ENCODE measurements at places on chromosomes 12 and 14.

DNA sequence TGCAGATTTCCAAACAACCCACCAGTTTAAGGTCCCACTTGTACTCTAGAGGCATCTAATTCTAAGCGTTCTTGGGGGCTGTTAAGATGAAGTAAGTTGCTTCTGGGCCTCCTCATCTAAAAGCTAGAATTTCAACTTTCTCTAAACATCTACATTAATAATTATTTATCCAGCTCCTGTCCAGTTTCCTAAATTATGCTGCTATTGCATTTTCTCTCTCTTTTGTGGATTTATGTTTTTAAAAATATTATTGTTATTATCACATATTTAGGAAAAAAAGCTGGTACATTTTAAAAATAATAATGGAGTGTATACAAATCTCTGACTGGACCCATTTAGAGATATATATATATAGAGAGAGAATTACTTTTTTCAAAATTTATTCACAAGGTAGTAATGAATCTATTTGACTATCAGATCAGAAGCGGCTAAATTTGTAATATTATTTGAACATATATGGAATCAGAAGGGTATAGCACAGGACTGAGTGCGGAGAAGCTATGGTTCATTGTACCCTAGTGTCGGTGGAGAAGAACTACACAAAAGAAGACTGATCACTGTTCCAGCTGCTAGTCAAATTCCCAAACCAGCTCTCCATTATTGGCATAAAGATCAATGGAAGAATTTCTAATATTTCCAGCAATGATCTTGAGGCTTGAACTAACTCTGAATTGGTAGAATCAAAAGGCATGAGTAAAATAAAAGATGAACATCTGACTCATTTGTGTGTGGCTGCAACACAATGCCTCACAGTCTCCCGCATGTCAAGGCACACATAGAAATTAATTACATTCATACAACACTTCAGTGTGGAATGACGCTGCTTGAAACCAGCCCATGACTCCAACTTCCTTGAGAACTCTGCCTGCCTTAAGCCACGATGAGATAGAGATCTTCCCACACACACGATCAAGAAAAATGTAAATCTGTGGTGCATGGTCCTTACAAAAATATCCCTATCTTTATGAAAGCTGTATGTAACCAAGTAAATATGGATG lies 433.4 kb upstream of the OR4E1 start:
- DNase-seq: no peak

DNA sequence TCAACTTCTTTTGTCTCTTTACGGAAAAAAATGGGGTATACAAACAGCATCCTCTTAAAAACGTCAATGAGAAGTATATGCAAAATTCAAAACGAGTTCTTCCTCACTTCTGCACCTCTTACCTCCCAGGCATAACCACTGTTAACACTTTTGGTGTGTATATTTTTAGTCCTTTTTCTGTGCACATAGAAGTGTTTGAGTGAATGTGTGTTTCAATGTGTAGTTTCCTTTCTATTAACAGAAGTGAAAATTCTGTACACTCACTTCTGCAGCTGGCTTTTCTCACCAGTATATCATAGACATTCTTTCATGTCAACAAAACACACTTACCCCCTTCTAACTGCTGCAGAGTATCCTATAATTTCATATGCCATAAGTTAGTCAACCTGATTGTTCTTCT lies 5.4 kb downstream of the UBR7 start:
- no peak for DNase-seq

GRCh38 chr12:54593135-54593534 lies 4.7 kb upstream of the PPP1R1A start:
- DNase-seq: no peak

GRCh38 chr14:105430565-105430964 lies 10.9 kb downstream of the MTA1 start:
- DNase-seq: no peak

DNA sequence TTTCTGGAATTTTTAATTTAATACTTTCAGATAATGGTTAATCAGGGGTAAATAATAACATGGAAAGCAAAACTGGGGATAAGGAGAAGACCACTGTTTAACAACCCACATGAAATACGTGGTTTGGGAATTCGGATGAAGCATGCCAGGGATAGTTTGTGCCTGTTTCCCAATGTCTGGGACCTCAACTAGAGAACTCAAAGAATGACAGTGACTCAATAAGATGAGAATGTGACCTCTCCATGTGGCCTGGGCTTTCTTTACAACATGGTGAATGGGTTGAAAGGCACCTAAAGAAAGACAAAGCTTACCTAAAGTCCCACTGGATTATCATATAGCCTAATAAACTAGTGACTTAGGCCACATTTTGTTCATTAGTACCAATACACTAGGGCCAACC lies 460.3 kb upstream of the LRFN5 start:
- DNase-seq: no peak

DNA sequence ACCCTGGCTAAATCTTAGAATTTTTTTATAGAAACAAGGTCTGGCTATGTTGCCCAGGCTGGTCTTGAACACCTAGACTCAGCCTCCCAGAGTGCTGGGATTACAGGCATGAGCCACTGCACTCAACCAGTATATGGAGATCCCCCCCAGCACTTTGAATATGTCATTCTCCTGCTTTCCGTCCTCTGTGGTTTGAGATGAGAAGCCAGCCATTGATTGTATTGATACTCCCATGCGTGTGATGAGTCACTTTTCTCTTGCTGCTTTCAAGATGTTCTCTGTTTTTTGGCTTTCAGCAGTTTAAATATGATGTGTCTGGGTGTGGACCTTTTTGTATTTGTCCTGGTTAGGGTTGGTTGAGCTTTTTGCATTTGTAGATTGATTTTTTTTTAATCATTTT lies 75.2 kb upstream of the DNM1L start:
- DNase-seq: no peak

DNA sequence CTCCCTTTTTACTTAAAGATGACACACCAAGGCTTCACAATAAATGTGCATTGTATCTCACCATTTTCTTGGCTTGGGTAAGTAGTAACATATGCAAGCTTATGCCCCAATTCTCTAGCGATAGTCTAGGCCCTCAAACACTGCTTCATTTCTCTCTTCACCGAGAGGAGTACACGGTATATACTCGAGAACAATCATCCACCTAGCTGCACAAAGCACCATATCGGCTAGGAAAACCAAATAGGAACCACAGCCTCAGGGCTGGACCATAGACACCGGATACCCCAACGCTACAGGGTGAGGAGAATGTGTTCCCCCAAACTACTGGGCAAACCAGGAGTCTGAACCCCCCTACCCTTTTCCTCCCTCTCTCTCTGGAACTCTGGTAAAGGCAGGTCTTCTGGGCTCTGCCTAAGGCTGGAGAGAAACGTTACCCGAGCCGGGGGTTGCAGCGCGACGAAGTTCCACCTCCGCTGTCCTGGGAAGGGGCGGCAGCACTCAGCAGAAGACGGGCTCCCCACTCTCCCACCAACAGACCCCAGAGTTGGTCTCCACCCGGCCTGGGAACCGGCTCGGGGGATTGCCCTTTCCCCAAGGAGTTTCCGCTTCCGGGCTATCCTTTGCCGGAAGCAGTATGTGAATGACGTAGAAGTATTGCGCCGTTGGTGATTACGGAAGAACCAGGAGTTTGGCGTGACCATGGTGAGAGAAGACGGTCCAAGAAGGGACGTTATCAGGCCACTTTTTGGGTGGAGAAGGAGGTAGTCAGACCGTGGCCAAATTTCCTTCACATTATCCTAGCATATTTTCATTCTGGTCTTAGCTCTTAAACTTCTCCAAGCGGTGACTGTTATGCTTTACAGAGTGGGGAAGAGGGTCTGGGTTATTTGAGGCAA lies at the start of the genes AREL1 and FCF1:
Gene AREL1, minus strand, starts transcription at position 582 of the 896 bp plus-strand sequence. CDS start 27,465 bp downstream, outside the sequence.
Gene FCF1, plus strand, starts transcription at position 646 of the 896 bp plus-strand sequence. Its CDS starts 54 bp downstream, at position 700.
- peak; percentile 98 for DNase-seq

DNA sequence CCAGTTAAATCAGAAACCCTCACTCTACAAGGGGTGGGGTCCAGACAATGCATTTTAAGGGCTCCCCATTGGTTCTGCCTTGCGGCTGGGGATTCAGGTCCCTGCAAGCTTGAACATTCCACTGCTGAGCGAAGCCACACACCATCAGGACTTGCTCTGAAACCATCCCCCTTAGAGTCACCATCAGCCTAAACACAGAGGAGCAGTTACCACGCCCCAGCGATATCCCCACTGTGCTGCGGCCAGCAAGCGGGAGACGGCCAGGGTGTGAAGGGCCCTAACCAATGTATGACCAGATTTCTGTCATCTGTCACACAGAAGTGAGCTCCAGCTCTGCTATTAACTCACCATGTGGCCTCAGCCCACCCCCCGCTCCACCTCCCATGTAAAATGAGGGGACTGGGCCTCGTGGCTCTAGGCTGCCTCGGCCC lies 29.7 kb downstream of the CCDC88C start:
- no peak for DNase-seq

DNA sequence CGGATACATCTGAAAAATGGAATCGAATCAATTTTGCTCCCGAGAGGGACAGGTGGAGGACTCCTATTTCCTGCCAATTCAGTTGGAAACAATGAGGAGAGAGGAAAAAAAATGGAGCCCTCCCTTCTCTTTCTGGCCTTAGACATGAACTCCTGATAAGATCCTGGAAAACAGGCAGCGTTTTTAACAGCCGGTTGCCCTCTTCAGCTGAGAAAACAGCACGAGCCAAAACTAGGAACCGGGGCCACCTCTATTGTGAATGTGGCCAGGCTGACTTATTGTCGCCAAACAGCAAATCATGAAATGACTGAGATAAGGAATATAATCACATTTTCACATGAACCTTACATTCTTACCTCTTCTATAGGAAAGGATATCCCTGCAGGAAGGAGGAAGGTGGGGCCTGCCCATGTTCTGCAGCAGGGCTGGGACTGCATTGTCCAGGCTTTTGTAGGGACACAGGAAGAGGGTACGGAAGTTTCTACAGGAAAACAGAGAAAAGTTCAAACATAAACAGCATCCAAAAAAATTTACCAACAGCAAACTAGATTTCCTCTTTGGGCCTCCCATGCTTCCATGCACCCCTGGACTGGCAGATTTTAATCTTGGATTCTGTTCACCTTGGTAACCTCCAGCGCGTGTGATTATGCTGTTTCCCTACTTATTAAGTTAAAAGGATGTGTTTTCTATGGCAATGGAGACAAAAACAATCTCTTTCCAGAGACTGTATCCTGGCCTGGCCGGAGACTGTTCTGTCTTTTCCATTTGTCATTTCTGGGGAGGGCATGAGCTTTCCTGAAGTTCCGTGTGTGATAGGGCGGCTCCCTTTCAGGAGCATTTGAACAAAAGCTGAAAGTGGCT lies 29.0 kb upstream of the ELK3 start:
- DNase-seq: no peak

GRCh38 chr12:116692605-116693004 lies 45.3 kb downstream of the SPRING1 start:
- no peak for DNase-seq

DNA sequence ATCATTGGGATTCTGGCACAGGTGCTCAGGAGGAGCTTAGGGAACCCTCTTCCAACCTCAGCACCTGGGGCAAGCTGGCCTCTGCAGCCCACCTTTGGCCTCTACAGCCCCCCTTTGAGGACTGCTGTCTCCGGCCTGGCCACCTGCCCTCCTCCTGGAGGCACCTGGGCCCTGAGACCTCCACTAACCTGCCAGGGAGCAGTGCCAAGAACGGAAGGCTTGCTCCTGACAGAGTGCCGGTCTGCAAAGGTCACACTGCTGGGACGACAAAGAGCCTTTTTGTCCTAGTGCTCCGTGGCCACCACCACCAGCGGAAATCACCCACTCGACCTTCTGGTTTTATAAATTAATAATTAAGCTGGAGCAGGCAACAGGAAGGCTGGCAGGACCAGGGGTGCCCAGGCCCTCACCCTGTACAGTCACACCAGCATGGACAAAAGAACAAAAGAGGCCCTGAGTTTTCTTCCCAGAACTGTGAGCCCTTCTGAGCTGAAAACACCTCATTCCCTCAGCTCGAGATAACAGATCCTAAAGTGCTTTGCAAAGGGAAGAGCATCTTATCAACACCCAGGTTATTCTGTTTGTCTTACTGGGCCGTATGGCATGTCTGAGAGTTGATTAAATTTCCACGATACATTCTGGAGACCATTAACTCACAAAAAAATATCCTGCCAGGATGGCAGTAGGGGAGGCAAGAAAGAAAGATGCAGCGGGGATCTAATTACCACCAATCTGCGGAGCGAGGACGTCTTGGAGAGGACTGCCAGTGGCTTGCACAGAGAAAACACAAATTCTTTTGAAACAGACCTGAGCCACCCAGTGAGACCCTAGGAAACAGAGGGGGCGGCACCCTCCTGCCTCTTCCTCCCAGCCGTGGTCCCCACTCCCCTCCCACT lies 8.2 kb downstream of the TESC start:
- DNase-seq: peak; percentile 29

- DNase-seq: no peak
These were observed 369.7 kb downstream of the ALG10 start for GRCh38 chr12:34391771-34392581.

- DNase-seq: no peak
These were observed 67.2 kb downstream of the TESC start for GRCh38 chr12:117031843-117032592.

GRCh38 chr14:43591776-43592175 lies 915.3 kb downstream of the FSCB start:
- DNase-seq: peak; percentile 53

DNA sequence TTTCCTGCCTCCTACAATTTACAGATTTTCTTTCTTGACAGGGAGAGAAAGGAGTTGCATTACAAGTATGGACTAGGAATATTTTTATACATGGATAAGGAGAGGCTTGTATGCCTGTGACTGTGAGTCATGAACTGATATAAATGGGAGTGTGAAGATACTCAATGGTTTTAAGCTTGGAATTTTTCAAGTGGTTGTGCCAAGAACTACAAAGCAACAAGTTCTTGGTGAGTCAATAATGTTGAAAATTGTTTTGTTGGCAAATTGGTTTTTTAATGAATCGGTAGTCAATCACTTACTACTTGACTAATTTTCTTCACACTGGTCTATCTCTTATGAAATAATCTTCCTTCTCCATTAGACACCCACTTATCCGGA lies 58.9 kb upstream of the HMGA2 start:
- DNase-seq: no peak

- no peak for DNase-seq
These were observed 71.1 kb upstream of the ZDHHC17 start for GRCh38 chr12:76692846-76693245.

GRCh38 chr14:93036652-93037345 lies 78.9 kb downstream of the ITPK1 start:
- no peak for DNase-seq

- no peak for DNase-seq
These were observed 16.1 kb upstream of the CD69 start for GRCh38 chr12:9776781-9777180.

DNA sequence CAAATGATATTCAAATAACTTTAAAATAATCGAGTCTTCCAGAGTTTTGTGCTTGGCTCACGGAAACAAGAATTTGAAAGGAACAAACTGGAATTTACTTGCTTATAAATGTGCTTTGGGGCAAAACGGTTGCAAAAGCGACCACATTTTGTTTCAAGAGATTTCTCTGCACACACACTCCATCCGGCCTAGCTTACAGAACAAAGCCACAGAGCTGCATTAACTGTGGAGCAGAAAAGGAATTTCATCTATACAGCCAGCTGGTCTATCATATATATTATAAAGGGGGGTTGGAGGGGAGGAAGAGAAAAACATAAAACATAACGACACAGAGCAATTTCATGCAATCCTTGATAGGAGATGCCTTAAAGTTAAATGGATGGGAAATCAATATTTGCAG lies 153.0 kb downstream of the MYRFL start:
- DNase-seq: no peak
